ENCODE measurements at places on chromosomes 7 and 10. TPM values are rescaled to one million over a fixed set of nuclear protein-coding genes. Genes with fewer than 3 reads are reported as not detected.

Gene ARHGAP22
- 1.5 TPM for polyA plus RNA-seq

DNA sequence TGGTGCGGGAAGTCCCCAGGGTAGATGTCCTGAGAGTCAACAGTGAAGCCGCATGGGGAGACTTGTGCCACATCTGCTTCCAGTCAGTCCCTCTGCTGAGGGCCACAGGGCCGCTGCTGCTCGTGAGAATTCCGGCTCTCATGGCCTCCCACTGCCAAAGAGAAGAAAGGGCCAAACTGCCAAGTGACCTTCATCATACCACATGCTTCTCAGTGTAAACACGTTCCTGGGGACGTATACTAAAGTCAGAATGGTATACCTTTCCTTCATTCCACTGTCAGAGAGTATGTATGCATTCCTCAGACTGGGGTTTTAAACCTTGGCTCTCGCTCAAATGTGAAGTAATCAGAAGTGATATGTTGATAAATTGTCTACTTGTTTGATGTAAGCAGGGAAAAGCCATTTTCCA is 52.8 kb upstream of the SEC61G start:
- peaks cover 10% of the 10 kb centered on the region for H3K4me1 ChIP-seq
- H3K36me3 ChIP-seq = no peaks in the 10 kb centered on the region
- H3K4me3 ChIP-seq = no peak overlapping the region
- H3K27ac ChIP-seq = no peak overlapping the region

- peaks cover 22% of the 10 kb centered on the region for H3K4me1 ChIP-seq
- no peaks in the 10 kb centered on the region for H3K27me3 ChIP-seq
- peak; percentile 77 for DNase-seq
- peak overlapping the region; percentile 77 for H3K27ac ChIP-seq
- H3K4me3 ChIP-seq = peak overlapping the region; percentile 60
Observed at GRCh38 chr10:31133792-31134310, 102.2 kb upstream of the ZNF438 start.

DNA sequence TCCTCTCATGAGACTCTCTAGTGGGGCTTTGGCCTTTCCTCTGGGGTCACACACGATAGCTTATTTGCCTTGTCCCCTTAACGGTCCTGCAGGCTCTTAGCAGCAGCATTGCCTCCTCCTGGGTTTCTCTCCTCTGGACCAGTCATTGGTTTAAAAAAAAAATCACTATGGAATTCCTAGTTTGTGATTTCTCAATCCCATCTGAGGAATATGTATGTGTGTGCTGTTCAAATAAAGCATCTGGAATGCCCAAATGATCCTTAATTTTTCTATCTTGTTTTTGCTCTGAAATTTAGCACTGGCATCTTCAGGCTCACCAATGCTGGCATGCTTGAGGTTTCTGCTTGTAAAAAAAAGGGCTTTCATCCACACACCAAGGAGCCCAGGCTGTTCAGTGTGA is 30.5 kb downstream of the ACTA2 start:
- no peak for DNase-seq
- no peak overlapping the region for H3K4me3 ChIP-seq

- DNase-seq = no peak
- H3K27me3 ChIP-seq = no peaks in the 10 kb centered on the region
- H3K4me1 ChIP-seq = no peaks in the 10 kb centered on the region
- peaks cover 39% of the 10 kb centered on the region for H3K36me3 ChIP-seq
- no peak overlapping the region for H3K4me3 ChIP-seq
Observed at GRCh38 chr10:131959841-131960240, 21.9 kb downstream of the BNIP3 start.

DNA sequence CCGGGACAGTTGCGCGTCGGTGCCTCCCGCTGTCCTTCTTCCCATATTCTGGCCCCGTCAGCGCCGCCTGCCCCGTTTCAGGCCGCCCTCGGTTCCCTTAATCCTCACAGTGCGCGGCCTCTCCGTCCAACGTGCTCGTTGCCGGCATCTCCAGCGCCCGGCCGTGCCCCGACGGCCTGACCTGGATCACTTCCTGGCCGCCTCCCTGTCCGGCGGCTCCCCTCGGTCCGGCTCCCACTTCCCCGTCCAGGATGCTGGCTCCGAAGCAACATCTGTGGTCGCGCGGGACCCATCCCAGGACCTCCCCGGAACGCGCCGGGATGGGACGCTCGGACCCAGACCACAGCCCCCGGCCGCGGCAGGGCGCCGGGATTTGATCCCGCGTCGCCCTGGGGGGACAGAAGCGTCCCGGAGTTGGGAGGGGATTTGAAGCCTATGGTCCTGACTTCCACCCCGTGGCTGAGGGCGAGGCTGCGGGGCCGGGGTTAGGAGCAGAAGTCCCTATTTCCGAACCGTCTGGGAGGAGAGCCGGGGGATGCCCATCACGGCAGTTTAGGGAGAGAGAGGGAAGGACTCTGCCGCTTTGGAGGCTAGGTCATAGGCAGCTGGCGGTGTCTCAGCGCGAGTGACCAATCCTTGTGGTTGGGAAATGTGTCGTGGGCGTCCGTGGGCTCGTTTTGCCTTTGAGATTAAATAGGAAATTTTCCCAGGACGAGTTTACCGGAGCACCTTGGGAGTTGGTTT is 53.8 kb downstream of the KCTD7 start:
- peaks cover 16% of the 10 kb centered on the region for H3K4me1 ChIP-seq
- H3K36me3 ChIP-seq = no peaks in the 10 kb centered on the region
- DNase-seq = peak; percentile 40
- no peaks in the 10 kb centered on the region for H3K27me3 ChIP-seq

GRCh38 chr7:28980451-28981160 is 22.5 kb upstream of the TRIL start:
- H3K27me3 ChIP-seq = no peaks in the 10 kb centered on the region
- H3K36me3 ChIP-seq = no peaks in the 10 kb centered on the region
- DNase-seq = no peak
- H3K27ac ChIP-seq = no peak overlapping the region
- no peak overlapping the region for H3K4me3 ChIP-seq
- H3K4me1 ChIP-seq = peaks cover 19% of the 10 kb centered on the region

- H3K27ac ChIP-seq = no peak overlapping the region
- no peaks in the 10 kb centered on the region for H3K36me3 ChIP-seq
- H3K4me3 ChIP-seq = no peak overlapping the region
- H3K27me3 ChIP-seq = no peaks in the 10 kb centered on the region
Observed at GRCh38 chr10:75932921-75933320, 501.5 kb downstream of the LRMDA start.

DNA sequence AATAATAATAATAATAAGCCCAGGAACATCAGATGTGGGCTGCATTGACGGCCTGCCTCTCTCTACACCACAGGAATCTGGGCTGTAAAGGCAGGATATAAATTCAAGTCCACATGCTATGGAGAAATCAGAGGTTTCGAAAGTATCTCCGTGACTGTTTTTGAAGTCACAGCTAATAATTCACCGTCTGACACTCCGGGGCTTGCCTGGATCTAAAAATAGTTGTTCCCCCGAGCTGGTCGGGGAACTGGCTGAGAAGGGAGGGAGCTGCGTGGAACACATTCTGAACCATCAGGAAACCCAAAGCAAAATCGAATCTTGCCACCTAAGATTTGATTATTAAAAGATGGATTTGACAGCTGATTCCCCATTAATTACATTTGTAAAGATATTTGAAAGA is 35.4 kb downstream of the KLF6 start:
- peak overlapping the region; percentile 77 for H3K27ac ChIP-seq
- H3K4me1 ChIP-seq = peaks cover 28% of the 10 kb centered on the region
